Activated naive CD4-positive, alpha-beta T cell treated with anti-CD3 and anti-CD28 coated beads, Interleukin-2, amount 10 ng/mL, durations not matched to agents 5 hours and 36 hours (primary cell): ENCODE measurements at places on chromosomes 16 and 17. TPM values are rescaled to one million over a fixed set of nuclear protein-coding genes. Genes with fewer than 3 reads are reported as not detected.

NTN1 gene
- not detected for total RNA-seq

METRN gene
- 5.5 TPM for total RNA-seq

FOXL1 gene
- not detected for total RNA-seq

KRTAP1-1 gene
- total RNA-seq, result not detected

OR2C1 gene
- total RNA-seq, result not detected

RND2 gene
- total RNA-seq, result not detected
